ENCODE measurements at places on chromosomes 4 and X.
A peak's percentile ranks its signal among the peaks of the same experiment; 100 is the strongest.

- no peak for DNase-seq
Observed at GRCh38 chr4:89682808-89683207, 154.2 kb downstream of the SNCA start.

DNA sequence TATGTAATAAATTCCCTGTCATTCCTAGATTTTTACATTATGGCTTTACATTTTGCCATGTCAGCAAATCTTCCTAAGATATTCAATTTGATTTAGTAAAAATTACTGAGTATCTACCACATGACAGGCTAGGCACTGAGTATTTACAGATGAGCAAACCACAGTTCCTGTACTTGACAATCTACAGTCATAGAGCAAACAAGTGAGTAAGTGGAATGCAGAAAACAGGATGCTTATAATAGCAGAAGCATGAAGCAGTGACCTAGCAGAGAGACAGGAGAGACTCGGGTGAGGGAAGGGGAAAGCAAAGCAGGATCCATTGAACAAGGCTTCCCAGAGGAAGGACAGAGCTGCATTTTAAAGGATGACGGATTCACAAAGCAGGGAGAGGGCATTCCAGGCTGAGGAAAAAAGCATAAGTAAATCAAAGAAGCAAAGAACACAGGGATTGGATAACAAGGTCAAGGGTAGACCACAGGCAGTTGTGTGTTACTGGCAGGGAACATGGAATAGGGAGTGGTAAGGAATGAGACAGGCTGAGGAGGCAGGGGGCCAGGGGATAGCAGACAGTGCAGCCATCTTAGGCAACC lies 124.7 kb upstream of the C1QTNF7 start:
- DNase-seq = no peak

- DNase-seq = no peak
Observed at GRCh38 chr4:159837071-159837470, 734.2 kb downstream of the RAPGEF2 start.

DNA sequence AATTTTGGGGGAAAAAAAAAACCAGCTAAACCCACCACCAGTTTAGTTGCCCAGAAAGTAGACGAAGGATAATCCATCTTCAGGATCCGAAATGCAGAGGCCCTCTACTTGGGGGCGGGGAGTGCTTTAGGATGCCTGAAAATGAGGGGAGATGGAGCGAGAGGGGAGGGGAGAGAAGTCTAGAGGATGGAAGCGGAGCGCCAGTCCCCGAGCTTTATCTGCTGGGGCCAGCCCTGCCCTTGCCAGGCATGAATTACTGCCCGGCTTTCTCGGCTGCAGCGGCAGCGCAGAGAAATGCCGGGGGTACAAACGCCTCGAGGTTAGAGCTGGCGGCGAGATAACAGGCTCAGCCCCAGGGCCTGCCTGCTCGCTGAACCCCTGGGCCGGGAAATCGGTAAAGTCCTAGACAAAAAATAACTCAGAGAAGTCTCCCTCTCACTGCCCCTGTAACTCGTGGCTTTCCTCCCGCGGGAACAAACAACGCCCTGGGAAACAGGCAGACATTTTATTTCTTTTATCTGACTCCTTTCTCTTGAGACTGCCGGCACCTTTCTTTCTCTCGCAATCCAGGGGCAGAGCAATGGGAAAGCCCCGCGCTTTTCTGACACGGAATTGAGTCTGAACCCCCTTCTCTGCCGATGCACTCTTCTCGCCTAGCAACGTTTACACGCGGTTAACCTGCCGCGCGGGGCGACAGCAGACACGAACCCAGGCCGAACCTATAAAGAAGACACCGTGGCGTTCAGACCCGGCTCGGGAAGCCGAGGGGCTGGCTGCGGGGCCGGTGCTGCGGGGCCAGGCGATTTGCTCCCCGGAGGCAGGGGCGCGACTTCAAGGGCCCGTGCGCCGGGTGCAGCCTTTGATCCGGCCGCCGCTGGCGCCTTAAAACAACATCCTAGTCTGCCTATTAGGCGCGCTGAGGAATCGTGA lies 3.1 kb upstream of the MSX1 start:
- DNase-seq = no peak

DNA sequence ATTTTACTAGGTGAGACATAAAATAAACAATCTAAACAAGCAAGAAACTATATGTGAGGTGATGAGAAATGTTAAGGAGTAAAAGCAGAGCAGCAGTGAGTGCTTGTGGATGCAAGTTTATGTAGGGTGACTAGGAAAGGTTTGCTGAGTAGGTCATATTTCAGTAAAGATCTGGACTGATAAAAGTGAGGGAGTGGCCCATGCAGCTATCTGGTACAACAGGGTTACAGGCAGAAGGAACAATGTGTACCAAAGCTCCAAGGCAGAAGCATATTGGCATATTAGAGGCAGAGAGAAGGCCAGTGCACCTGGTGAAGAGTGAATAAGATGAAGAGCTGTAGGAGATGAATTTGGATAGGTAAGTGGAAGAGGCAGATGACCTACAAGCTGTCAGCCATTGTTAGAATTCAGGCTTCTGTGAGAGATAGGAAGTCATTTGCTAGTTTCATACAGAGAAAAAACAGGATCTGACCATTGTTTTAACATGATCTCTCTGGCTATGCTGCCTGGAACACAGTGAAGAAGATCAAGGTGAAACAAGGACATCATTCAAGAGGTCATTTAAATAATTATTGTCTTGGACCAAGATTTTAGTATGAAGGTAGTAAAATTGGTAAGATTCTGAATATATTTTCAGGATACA lies 274.6 kb downstream of the ANKRD50 start:
- DNase-seq = no peak

DNA sequence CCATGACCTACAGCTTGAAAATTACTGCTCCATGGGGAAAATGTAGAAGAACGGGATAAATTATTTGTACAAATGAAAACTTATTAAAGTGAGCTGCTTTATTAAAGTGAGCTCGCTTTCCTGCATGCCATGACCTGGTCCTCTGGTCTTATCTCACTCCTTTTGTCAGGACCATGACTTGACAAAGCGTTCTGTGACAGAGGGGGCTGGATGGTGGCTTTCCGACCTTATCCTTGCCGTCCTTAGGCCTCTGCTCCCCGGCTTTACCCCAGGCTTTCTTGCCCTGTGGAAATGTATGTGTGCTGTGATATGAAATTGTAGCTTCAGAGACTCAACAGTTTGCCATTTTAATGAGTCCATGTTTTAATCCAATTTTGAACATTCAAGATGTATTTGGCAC lies 44.0 kb upstream of the FBXW7 start:
- DNase-seq = no peak

- no peak for DNase-seq
Observed at GRCh38 chrX:142884881-142885280, 140.8 kb upstream of the SPANXN4 start.

- no peak for DNase-seq
Observed at GRCh38 chrX:109890910-109891502, 111.9 kb upstream of the TMEM164 start.

- DNase-seq = no peak
Observed at GRCh38 chr4:36283912-36284465, 2.6 kb downstream of the DTHD1 start.

DNA sequence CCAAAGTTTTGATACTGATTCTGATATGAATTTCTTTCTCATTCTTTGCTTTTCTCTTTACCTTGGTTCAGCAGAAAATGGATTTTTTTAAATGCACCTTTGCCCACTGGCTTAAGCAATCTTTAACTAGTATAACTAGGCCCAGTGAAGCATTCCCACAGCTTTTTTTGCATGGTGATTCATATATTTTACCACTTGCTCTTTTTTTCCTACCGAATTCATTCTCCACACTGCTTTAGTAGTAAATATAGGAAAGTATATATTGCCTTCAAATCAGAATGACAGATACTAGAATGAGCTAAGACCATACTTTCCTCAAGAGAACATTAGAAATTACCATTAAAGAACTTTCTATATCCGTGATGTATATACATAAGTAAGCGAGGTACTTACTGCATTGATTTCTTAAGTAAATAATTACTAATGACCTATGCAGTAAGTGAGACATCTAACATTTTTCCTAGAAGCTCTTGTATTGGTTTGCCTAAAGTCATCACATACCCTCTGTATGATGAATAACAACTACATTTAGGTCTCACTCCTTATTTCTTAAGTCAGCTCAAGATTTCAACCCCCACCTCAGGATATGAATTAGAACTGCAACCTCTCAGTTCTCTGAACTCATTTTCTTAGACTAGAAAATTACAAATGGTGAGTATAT lies 44.2 kb downstream of the SLC4A4 start:
- DNase-seq = no peak

DNA sequence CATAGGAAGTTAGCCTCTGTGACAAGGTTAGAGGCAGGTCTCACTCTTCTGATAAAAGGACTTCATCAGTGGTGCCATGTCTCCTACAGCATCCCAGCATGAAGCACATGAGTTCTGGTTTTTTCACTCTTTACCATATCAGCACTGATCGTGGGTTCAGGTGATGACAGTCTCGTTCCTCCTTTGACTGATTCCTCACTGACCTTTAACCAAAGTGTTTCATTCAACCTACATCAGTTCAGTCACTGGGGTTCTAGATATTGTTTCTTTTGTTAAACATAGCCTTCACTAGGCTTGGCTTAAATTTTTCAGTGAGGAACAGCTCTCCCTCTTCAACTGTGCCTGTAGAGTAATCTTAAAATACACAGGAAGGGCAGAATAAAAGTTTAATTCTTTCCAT lies 9.6 kb upstream of the MAGEA8 start:
- no peak for DNase-seq

GRCh38 chr4:127421437-127421836 lies 211.3 kb upstream of the INTU start:
- no peak for DNase-seq

GRCh38 chr4:86118711-86119110 lies 241.1 kb downstream of the MAPK10 start:
- no peak for DNase-seq

GRCh38 chr4:150862829-150863228 lies 152.3 kb downstream of the LRBA start:
- no peak for DNase-seq

DNA sequence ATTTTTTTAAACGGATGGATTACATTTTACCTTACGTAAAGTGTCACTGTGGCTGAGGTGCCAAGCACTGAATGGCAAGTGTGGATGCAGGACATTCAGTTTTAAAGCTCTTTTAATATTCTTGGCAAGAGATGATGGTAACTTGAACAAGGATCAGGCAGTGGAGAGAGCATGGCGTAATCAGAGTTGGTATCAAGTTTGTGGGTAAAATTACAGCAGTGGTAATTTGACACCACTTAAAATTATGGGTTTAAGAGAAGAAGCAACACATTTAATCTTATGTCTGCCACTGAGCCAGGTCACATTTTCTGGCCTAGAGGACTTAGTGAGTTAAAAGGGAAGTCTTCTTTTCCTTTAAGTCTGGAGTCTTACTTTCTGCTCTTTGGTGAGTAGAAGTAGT lies 100.5 kb downstream of the NAA11 start:
- no peak for DNase-seq

DNA sequence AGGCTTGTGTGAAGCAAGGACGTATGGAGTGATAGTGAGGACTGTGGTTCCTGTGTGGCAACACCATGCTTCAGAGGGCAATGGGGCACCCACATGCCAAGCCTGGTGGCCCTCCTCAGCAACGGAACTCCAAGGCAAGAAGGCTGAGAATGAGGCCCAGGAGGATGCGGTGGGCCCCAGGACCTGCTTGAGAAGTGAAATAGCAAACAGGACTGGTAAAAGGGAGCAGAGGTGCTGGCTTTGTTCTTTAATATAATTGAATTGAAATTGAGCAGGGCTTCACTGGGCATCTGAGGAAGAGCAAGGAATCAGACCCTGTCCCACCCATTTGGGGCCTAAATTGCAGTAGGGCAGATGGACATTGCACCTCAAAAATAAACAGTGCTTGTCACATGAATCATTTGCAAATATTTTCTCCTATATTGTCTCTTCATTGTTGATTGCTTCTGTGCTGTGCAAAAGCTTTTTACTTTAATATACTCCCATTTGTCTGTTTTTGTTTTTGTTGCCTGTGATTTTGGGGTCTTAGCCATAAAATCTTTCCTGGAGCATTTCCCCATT lies 2.3 kb downstream of the TMEM187 start:
- DNase-seq = peak; percentile 75

- no peak for DNase-seq
Observed at GRCh38 chr4:5206016-5206790, 154.9 kb downstream of the STK32B start.

GRCh38 chrX:115229337-115230003 lies 4.4 kb downstream of the LRCH2 start:
- DNase-seq = no peak

- DNase-seq = no peak
Observed at GRCh38 chr4:174580597-174580996, 58.3 kb upstream of the HPGD start.

GRCh38 chr4:88690355-88690754 lies 7.3 kb downstream of the NAP1L5 start:
- DNase-seq = no peak

DNA sequence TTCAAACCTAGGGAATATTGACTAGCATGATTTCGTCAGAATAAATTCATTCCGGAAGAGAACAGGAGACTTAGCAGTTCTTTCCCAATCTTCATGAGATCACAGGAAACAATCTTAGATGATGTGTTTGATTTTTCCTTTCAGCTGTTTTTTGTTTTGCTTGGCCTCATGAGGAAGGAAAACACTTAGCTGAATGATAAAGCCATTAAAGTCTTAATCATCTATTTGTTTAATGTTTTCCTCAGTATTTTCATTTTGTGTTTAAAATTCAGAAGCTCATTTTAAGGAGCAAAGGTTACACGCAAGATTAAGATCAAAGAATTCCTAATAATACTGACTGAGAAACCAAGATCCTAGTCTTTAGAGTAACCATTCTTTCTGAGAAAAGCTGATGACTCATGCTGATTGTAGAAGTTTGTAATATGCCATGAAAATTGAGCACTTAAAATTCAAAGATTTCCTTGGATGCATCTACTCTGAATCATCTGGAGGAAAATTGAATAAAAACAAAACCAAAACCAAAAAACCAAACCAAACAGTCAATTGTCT lies 15.4 kb upstream of the TBC1D19 start:
- DNase-seq = no peak

DNA sequence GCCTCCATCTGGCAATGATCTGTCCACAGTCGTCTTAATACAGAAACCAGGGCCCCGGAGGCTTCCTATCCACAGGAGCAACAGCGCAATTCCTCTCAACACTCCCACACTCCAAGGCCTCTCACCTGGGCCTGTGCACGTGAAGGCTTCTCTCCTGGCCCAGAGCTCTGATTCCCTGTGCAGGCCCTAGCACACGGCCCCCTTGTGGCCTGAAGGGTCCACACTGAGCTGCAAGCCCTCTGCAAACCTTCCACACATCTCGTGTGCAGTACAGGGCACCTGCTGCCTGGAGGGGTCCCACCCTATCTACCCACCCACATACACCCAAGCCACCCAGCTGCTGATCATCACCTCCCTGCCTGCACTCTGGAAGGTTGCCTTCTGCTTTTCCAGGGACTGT lies 150.1 kb upstream of the NUDT10 start:
- no peak for DNase-seq

- DNase-seq = no peak
Observed at GRCh38 chr4:86744570-86744969, 104.6 kb downstream of the SLC10A6 start.

DNA sequence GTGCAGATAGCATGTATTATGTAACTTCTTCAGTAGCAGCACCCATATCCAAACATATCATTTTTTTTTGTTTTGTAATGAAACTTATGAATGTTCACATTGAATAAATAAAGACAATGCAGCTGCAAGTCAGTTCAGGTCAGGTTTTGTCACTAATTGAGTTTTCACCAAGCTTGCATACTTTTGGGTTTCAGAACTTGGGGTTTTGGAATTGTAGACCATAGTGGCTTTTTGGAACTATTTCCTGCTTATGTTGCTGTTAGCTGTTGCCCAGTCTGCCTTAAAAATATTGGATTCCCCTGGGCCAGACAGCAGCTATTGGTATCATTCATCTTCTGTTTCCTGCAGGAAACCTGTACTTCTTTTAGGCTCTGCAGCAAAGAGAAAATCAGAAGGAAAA lies 113.4 kb upstream of the LIMCH1 start:
- DNase-seq = no peak

Measured in HL-60 (cell line).